ENCODE measurements at places on chromosomes 2 and 18.

GRCh38 chr2:208235860-208236259, 19.0 kb downstream of the IDH1 start:
- no peak for DNase-seq

- no peak for DNase-seq
These were observed 191.0 kb upstream of the TCF4 start for GRCh38 chr18:55778788-55779690.

GRCh38 chr2:70826696-70827350, 6.4 kb upstream of the CLEC4F start:
- no peak for DNase-seq

- peak; percentile 61 for DNase-seq
These were observed 1.2 kb downstream of the SERTAD2 start for GRCh38 chr2:64652231-64653108.

DNA sequence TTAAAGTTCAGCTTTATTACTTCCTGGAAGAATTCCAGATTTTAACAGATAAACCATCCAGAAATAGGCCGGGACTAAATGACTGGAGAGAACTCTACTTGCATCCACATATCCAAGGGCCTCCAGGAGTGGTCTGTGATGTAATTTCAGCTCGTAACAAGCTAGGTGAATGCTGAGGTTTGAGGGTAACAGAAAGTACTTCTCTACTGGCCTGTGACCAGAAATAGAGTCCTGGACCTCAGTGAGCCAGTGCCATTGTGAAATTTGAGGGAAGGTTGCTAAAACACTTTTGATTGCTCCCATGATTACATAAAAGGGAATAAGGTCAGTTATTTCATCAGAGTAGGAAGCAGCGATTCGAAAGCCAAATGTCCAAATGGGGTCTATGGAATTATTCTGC, 158.1 kb downstream of the DOCK10 start:
- DNase-seq: no peak

DNA sequence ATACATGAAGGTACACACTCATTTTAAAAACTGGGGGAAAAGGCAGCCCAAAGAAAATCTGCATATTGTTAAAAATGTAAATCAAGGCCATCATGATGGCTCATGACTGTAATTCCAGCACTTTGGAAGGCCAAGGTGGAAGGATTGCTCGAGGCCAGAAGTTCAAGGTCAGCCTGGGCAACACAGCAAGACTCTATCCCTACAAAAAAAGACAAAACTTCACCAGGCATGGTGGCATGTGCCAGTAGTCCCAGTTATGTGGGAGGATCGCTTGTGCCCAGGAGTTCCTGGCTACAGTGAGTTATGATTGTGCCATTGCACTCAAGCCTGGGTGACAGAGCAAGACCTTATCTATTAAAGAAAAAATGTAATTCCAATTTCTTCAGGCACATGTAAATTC, 34.6 kb upstream of the TMEM247 start:
- DNase-seq: no peak

DNA sequence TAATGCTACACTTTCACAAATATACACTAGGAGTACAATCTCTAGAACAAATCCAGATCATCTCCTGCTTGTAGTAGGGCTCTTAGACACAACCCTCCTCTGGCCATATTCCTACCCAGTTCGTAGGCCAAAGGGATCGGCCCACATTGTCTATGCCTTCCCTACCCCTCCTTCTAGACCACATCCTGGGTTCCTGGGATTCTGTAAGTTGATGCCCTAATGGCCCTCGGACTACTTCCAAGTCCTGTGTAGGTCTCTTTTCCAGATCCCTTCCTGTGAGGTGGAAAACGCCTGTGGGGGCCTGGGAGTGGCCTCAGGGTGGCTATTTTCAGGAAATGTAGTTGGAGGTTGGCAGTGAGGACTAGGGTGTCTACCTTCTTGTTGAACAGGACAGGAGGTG, 289.7 kb downstream of the ZNF385B start:
- no peak for DNase-seq

DNA sequence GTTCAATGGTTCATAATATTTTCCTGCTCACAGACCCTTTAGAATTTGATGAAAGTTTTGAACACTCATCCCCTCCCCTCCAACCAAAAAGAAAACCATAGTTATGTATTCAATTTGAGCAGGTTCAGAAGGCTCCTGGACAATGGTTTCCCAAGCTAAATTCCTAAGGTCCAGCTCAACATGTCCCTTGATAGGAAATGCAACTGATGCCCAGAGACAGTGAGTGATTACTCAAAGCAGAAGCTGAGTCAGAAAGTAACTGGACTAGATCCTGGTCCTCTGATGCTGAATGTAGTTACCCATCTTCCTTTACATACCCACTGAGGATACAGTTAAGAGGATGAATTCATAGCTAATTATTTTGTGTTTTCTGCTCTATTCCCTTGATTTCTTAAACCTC, 218.9 kb upstream of the NCKAP5 start:
- no peak for DNase-seq

DNA sequence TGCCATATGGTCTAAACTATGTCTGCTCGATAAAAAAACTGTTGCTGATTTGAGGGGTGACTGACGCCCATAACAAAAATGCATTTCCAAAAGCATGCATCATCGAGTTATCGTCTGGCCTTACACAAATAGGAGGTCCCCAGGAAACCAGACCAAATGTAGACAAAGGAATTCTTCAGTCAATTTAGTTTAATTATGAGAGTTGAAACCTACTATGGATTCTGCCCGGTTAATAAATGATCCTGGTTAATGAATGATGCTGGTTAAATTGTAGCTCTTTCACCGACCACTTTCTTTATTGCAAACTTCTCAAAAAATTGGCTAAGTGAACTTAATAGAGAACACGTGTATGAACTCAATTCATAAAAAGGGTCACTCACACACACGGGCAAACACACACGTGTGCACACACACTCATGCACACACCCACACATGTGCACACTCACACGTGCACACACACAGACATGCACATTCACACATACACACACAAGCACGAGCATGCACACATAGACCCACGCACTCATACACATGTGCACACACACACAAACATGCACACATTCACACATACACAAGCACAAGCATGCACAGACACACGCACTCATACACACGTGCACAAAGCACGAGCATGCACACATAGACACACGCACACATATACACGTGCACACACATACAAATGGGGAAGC, 59.0 kb upstream of the SALL3 start:
- no peak for DNase-seq

DNA sequence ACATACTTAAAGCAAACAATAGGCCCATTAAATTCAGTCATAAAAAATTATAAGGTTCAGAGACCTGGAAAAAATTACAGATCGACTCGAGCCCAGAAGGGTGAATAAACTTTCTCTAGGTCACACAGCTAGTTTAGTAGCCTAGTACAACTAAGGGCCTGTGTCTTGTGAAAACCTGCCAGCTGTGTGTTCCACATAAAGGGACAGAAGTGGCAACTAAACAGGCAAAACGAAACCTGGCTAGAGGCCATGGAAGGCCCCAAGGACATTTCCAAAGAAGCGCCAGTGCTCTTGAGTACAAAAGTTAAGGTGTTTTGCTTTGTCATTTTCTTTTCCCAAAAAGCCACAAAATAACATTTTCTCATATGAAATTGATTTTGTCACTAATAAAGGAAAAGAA, 164.9 kb downstream of the L3MBTL4 start:
- DNase-seq: no peak

GRCh38 chr18:75261430-75262223, 51.0 kb downstream of the TSHZ1 start:
- DNase-seq: no peak

GRCh38 chr18:46369323-46369722, 265.1 kb downstream of the HAUS1 start:
- DNase-seq: no peak

- DNase-seq: no peak
These were observed 6.6 kb upstream of the C2orf72 start for GRCh38 chr2:231030725-231031124.
